ENCODE measurements at places on chromosomes 11 and 22.

DNA sequence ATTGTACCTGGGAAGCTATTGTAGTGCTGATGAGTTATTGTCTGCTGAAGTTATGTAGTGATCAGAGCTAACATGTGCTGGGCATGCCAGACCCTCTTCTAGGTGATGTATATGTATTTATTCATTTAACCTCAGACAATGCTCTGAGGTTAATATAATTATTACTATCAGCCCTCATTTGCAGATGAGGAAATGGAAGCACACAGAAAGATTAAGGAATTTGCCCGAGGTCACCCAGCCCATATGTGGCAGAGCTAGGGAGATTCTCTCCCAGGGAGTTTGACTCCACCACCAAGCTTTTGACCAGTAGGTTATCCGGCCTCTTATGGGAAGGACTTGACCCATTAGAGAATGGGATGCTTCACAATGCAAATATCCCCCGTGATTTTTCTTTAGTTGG is 114.2 kb upstream of the NAV2 start:
- no peak for DNase-seq

- DNase-seq, result no peak
Measured at GRCh38 chr22:44930016-44930710, 79.6 kb downstream of the PHF21B start.

GRCh38 chr11:119091178-119091577 is 6.5 kb downstream of the HMBS start:
- DNase-seq, result no peak

DNA sequence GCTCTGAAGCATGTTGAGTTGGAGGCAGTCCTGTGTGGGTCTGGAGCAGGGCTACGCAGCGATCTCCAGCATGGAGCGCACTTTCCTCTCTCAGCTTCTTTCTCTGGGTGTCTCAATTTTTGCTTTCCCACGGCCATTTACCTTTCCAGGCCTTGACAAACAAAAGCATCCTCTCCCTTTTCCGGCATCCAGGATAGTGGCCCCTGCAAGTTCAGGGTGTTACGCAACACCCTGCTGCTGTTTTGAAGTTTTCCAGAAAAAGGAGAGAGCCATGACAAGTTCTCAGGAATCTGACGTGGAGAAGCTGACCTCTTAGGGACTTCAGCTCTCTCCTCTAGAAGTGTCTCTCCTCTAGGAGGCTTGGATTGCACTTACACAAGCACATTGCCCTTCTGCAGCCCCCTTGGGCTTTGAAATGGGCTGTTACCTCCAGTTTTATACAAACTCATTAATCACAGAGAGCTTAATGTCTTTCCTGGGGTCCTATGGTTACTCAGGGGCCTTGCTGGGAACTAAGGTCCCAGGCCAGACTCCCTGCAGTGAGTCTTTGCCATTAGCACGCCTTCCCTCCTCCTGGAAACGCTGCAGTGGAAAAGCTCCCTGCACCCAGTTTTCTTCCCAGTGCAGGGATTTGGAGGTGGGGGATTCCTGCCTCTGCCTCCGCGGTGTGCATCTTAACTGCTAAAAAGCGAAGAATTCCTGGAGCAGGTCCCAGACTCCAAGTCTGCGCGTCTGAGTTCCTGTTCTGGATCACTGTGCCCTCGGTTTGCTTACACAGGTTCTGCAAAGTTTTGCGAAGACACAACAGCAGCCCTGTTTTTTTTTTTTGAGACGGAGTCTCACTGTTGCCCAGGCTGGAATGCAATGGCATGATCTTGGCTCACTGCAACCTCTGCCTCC is 80.4 kb downstream of the BARX2 start:
- no peak for DNase-seq

- DNase-seq, result no peak
Measured at GRCh38 chr11:45170484-45170883, 24.0 kb downstream of the PRDM11 start.

GRCh38 chr11:291281-292210 is 2.6 kb downstream of the PGGHG start:
- no peak for DNase-seq

GRCh38 chr11:74055938-74056337 is 47.1 kb upstream of the UCP3 start:
- no peak for DNase-seq

DNA sequence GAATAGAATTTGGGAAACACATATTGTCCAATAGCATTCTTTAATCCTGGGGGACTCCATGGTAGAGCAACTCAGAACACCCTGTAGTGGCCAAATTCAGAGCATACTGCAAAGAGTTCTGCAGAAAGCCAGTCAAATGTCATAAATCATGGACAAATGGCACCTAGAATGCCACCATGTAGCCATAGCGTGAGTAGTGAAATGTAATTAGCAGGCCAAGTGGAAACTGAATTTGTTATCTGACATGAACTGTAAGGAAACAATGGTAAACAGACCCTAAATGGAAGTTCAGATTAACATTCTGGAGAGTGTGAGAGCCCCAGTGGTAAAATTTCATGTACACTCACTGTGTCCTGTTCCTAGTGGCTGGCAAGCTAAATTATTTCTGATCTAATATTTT is 7.0 kb upstream of the PRSS23 start:
- no peak for DNase-seq

DNA sequence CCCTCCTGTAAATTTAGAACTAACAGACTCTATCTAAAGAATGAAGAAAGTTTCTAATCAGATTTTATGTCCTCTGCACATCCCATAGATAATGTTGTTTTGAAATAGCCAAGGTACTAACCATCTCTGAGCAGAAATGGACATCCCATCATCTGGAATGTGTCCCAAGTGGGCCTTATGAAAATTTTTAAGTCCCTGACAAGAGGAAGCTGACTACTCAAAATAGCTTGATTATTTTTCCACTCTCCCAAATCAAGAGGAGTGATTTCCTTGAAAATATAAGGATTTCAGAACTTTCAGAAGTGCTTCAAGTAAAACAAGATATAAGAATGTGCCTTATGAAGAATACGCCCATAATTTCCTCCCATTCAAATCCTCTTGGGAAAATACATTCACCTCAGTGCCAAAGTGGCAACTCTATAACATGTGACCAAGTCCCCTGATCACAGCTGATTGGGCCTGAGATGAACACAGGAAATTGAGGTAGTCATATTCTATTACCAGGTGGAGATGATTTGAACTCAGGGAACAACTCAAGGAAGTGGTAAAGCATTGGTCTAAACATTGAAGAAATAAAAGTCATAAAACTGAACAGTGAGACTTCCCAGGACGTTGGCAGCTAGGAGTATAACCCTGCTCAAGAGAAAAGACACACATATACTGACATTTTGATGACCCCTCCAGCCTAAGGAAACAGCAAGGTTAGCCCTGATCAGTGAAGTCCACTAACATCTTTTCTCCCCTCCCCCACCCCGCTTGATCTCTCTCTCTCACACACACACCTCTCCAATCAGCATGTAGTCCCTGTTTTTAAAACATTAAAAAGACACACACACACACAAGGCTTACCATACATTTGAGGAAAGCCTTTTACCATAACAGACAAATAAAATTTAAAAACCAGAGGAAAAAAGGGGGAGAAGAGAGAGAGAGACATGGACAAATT is 70.8 kb upstream of the TEAD1 start:
- DNase-seq, result no peak

- no peak for DNase-seq
Measured at GRCh38 chr11:61601512-61601911, 20.6 kb upstream of the SYT7 start.

DNA sequence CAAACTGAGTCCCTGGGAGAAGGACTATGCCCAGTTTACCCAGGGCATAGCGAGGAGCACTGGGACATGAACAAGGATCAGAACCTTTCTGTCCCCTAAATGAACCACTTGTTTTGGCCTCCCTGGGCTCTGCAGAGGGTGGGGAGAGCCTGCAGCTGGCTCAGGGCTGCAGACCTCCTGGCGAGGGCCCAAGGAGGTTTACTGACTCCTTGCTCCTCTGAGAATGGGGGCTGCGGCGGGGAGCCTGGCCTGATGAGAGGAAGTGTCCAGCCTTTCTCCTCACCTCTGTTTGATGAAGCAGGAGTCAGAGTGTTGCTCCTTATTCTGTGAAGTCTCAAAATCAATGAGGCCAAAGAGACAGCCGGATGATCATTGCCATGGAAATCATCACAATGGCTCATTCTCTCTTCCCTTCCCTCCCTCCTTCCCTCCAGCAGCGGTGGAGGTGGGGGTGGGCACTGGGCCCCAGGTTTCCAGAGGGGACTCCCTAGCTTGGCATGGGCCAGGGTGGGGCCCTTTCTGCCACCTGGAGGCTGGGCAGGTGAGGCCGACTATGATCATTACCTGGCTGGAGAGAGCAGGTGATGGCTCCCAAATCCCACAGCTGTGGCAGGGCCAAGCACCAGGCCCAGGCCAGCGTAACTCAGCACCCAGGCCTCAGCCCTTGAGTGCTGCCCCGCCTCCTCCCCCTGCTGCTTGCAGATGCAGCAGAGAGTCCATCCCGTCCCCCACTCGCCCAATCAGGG is 169.7 kb downstream of the CEP164 start:
- no peak for DNase-seq

GRCh38 chr11:65129649-65130441 is 4.5 kb downstream of the SYVN1 start:
- DNase-seq, result no peak

GRCh38 chr11:117489999-117490679 is 162.5 kb downstream of the CEP164 start:
- DNase-seq, result no peak

- peak; percentile 63 for DNase-seq
Measured at GRCh38 chr11:46896719-46897406, 21.5 kb downstream of the LRP4 start.

- no peak for DNase-seq
Measured at GRCh38 chr11:114265122-114265878, 30.9 kb upstream of the NNMT start.

- DNase-seq, result no peak
Measured at GRCh38 chr11:100719362-100719761, 32.3 kb downstream of the ARHGAP42 start.

All from GM20000 (cell line).